ENCODE measurements at places on chromosomes 11 and 22.

DNA sequence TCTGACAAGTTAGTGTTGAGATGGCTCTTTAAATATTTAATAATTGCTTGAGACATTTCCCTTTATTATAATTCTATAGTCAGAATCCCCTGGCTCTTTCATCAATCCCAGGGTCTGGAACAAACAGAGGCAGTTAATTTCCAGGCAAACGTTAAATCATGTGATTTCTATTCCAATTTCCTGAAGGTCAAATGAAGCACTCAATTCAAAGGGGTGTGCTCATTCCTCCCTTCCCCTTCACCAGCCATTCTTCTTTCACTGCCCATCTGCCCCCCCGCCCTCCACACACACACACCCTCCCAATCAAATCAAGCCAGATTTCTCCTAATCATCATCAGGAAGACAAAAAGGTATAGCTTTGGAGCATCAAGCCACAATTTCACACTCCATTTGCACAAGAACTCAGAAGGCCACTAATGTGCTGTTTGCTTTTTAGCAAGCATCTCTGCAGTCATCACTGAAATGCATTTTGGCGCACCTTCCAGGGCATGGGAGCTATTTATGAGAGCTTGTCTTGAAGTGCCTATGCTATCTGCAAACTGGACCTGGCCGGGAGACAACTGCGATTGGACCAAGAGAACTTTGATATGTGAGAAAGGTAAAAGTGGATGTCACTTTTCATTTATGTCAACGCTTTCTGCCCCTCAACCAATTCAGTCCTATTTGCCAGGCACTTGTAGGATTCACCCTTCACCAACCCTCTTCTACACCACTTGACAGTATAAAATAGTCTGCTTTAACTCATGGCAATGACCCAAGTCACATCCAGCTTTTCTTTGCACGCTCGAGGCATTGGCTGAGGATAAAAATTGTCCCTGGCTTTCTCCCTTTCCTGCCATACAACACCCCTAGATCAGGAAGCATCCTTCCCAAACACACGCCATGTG is 315.1 kb upstream of the API5 start:
- no peak for DNase-seq

DNA sequence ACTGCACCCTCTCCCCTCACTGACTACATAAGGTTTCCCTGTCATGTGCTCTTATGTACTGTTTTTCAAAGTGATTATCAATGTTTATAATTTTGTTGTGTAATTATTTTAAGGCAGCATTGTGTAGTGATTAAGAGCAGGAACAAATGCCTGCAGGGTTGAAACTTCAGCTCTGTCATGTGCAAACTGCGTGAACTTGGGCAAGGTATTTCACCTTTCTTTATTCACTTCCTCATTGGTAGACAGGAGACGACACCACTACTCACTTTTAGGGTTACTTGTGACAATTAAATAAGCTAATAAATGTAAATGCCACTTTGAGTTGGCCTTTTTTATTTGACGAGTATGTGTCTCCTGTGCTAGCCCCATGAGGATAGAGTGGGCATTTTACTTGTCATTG is 86.5 kb upstream of the E2F8 start:
- no peak for DNase-seq

DNA sequence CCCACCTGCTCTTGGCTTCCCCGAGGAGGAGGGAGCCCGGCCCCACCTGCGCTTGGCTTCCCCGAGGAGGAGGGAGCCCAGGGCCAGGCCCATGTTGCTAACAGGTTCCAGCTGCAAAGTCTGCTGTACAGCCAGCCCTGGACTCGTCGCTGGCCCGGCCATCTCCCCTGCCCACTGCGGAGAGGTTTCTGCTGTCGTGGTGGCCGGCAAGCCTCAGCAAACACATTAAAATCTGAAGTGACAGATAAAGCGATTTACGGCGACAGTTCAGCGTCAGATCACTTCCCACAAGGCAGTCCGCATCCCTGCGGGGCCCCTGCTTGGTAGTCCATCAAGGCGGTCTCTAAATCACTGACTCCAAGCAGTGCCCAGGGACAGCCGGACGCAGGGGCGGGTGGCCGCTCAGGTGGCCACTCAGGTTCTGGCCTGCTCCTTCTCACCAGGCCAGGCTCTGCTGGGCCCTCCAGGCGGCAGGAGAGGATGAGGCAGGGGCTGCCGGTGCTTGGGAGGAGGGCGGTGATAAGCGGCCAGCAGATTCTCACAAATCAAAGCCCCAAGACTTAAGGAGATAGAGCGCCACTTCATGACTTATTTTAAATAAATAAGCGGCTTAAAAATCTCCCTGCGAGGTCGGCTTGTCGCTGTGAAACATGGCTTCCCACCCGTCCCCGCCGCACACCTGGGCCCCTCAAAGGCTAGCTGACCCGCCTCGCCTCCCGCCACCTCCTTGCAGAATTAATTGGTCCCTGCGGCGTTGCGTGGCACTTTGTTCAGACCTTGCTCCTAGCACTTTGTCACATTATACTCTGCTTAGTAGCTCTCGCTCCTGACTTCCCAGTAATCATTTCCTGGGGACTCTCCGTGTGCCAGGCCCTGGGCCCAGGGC is 21.1 kb downstream of the MACROD1 start:
- no peak for DNase-seq

- DNase-seq = peak; percentile 57
These were observed 2.9 kb upstream of the ADAMTS8 start for GRCh38 chr11:130431331-130431773.

- no peak for DNase-seq
These were observed 137.0 kb downstream of the ST3GAL4 start for GRCh38 chr11:126492331-126493082.

DNA sequence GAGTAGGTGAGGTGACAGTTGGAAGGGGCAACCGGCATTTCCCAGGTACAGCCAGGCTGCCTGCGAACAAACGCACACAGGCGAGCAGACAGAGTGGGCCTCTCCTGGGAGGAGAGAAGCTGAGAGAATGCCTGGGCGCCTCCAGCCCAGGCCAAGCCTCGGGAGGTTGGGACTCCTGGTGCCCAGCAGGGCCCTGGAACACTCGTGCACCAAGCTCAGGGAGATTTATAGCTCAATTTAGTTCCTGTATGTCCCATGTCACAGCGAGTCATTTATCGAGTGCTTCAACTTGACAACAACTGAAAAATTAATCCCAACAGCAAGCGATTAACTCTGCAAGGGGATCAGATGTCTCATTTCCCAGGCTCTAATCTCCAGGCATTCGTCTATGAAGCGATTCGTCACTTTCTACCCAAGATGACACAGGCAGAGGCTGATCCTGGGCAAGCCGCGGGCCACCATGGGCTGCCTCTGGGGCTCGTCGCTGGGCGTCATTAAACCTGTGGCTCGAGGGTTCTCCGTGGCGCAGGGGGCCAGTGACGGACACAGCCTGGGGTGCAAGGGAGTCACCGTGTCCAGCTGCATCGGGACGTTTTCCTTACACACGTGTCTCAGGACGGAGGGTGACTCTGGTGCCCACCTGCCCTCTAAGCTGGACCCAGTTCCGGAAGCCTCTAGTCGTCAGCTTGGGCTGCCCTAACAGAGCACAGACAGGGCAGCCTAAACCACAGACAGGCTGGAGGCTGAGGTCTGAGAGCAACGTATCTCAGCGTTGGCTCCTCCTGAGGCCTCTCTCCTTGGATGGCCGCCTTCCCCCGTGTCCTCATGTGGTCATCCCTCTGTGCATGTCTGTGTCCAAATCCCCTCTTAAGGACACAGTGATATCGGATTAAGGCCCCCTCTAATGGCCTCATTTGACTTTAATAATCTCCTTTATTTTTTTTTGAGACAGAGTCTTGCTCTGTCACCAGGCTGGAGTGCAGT is 154.1 kb downstream of the CTTN start:
- no peak for DNase-seq

All from fibroblast of skin of right biceps (primary cell).